ENCODE measurements at places on chromosomes 7 and 10.

DNA sequence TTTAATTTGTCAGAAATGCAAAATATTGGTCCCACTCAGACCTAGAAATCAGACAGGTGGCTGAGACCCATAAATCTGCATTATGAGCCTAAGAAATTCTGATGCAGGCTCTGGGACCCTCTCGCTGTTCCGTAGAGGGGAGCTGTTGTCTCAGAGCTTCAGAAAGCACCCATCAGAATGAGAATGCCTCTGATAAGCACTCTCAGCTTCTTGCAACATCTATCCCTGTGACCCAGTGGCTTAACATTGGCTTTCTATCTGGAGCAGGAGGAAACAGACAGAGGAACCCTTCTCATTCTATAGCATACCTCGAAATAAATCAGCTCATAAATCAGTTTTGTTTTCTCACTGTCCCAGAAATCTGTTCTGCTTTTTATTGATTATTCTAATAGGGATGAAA lies 184.6 kb upstream of the SP4 start:
- no peak for DNase-seq

DNA sequence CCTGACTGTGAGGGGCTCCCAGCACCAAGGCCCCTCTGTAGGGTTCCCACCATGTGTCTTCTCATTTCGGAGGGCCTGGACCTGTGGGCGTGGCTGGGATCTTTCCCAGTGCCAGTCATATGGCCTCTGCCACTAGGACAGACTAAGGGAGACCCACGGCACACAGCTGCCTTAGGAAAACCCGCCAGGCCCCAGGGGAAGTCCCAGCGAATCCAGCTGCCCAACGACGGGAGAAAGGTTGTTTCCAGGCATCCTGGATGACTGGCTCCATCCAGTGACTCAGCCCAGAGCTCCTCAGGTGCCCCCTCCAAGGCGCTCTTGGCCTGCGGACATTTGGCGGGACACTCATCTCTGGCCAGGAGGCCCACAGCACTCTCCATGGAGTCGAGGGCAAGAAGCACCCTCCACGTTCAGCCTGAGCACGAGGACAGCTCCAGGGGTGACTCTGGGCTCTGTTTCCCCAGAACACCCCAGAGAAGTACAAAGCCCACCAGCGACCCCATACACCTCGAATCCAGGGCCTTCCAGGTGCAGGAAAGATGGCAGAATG lies 39.9 kb downstream of the PWWP2B start:
- no peak for DNase-seq

- DNase-seq, result no peak
These were observed 77.0 kb upstream of the PODXL start for GRCh38 chr7:131633342-131633843.

- no peak for DNase-seq
These were observed 20.9 kb downstream of the CD36 start for GRCh38 chr7:80659120-80660055.

Data from stimulated activated CD4-positive, alpha-beta T cell treated with anti-CD3 and anti-CD28 coated beads, Interleukin-1b, Interleukin-23, amount 100 ng/mL, for 4 hours (primary cell).